Type B pancreatic cell (in vitro differentiated cells): ENCODE measurements at places on chromosomes 11 and 22. TPM values are rescaled to one million over a fixed set of nuclear protein-coding genes. Genes with fewer than 3 reads are reported as not detected.

BCR gene
- 61.2 and 71.6 TPM in 2 replicates for total RNA-seq

DRD4 gene
- total RNA-seq = 0.59 and 1.2 TPM in 2 replicates

SYT7 gene
- 26.5 and 37.5 TPM in 2 replicates for total RNA-seq

CREB3L1 gene
- 9.8 and 20.8 TPM in 2 replicates for total RNA-seq

SNX32 gene
- 0.76 and 4.2 TPM in 2 replicates for total RNA-seq

OR52H1 gene
- not detected in 2 replicates for total RNA-seq

UPB1 gene
- total RNA-seq = 0.24 and 1.1 TPM in 2 replicates

SLC22A9 gene
- total RNA-seq = 0.19 and 0.24 TPM in 2 replicates

OR8G5 gene
- total RNA-seq = 0.26 TPM in 1 of 2 replicates, not detected in the other

CPT1A gene
- total RNA-seq = 36.1 and 44.1 TPM in 2 replicates

GRAP2 gene
- total RNA-seq = 0.24 and 0.43 TPM in 2 replicates

MS4A7 gene
- not detected in 2 replicates for total RNA-seq

VSIG10L2 gene
- 0.31 TPM in 1 of 2 replicates, not detected in the other for total RNA-seq

KDELR3 gene
- 10.6 and 24.2 TPM in 2 replicates for total RNA-seq

MRGPRX3 gene
- total RNA-seq = not detected in 2 replicates

TPP1 gene
- 72.8 and 97.8 TPM in 2 replicates for total RNA-seq

SUN2 gene
- total RNA-seq = 43.5 and 70.5 TPM in 2 replicates

KCNJ4 gene
- total RNA-seq = 1.3 and 2.0 TPM in 2 replicates

EEF1G gene
- total RNA-seq = 1,846 and 2,051 TPM in 2 replicates

JAML gene
- 0.19 and 0.57 TPM in 2 replicates for total RNA-seq

VPREB1 gene
- not detected in 2 replicates for total RNA-seq

KREMEN1 gene
- 26.2 and 29.1 TPM in 2 replicates for total RNA-seq

CYP2D6 gene
- 3.1 and 4.0 TPM in 2 replicates for total RNA-seq

KIAA1671 gene
- 22.9 and 28.5 TPM in 2 replicates for total RNA-seq

FGF4 gene
- total RNA-seq = 0.22 TPM in 1 of 2 replicates, not detected in the other

APOBEC3H gene
- 0.63 and 1.1 TPM in 2 replicates for total RNA-seq

PDGFB gene
- total RNA-seq = 2.9 and 5.1 TPM in 2 replicates

MS4A12 gene
- not detected in 2 replicates for total RNA-seq

FAM83F gene
- 12.4 and 37.5 TPM in 2 replicates for total RNA-seq

OR10A2 gene
- not detected in 2 replicates for total RNA-seq

RFPL1 gene
- total RNA-seq = not detected in 2 replicates

TMPRSS5 gene
- 0.81 and 2.6 TPM in 2 replicates for total RNA-seq

GAL3ST1 gene
- 5.0 and 5.9 TPM in 2 replicates for total RNA-seq

KCNA4 gene
- total RNA-seq = 2.1 and 3.0 TPM in 2 replicates

APOA4 gene
- total RNA-seq = 21.7 and 88.5 TPM in 2 replicates

CCDC15 gene
- total RNA-seq = 1.5 and 3.2 TPM in 2 replicates

TRIOBP gene
- 42.9 and 47.0 TPM in 2 replicates for total RNA-seq

TNKS1BP1 gene
- total RNA-seq = 122 and 166 TPM in 2 replicates

ZNHIT2 gene
- total RNA-seq = 11.4 and 12.2 TPM in 2 replicates

FBLN1 gene
- total RNA-seq = 121 and 271 TPM in 2 replicates

HBE1 gene
- total RNA-seq = 1.3 TPM in 1 of 2 replicates, not detected in the other

ZC3H12C gene
- 11.8 and 12.3 TPM in 2 replicates for total RNA-seq
